Posterior vena cava (tissue), 2 donors: ENCODE measurements at places on chromosomes 3 and 15. TPM values are rescaled to one million over a fixed set of nuclear protein-coding genes. Genes with fewer than 3 reads are reported as not detected.
A peak's percentile ranks its signal among the peaks of the same experiment; 100 is the strongest.

GRCh38 chr3:122893282-122893681, 98.4 kb downstream of the SLC49A4 start:
- DNase-seq: no peak

DNA sequence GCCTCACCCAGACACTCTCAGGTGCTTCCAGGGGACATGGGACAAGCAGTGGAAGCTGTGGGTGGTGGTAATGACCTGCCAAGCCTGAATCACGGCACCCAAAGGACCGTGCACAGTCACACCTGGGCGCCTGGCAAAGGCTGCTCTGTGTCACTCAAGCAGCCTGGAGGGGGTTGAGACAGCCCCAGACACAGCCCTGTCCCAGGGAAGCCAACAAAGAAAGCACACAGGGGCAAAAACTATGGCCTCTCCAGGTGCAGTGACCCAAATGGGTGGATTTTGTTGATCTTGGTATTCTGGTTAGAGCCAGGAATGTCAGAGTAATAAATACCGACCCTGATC, 15.0 kb upstream of the OCA2 start:
- no peak for DNase-seq

- DNase-seq: peak; percentile 46
These were observed 17.7 kb downstream of the PRR23E start for GRCh38 chr3:127210654-127210943.

DNA sequence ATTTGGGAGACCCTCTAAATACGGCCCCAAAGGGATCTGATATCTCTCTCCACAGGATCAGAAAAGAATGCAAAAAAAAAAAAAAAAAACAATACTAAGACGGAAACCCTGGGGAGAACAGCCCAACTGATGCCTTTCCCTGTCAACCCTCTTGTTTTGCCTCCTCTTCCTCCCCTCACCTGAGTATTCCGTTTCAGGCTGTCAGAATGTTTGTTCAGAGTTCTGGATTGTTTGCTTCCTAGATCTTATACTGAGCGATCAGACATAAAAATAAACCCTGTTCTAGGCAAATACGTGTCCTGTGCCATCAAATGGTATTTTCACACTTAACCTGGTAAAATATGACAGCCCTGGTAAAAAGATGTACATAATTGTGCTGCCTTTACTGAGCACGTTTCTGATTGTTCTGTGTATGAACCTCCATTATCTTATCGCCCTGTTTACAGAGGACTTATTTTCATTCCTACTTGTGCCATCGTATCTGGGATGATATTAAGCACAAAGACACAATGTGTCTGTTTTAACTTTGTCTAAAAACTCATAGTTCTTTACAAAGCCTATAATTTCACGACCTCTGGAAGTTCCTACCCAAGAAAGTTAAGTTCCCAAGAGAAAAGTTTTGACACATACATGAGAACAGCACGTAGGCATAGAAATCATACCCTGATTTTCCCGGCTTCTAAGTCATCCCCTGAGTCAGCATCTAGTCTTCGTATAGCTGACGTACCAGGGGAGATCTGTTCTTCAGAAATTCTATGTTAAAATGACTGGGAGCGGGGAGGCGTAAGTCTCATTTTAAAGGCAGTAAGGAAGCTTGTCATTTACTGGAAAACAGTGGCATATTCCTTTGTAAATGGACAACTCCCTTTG, 856 bp downstream of the ZBTB38 start:
- no peak for DNase-seq

DNA sequence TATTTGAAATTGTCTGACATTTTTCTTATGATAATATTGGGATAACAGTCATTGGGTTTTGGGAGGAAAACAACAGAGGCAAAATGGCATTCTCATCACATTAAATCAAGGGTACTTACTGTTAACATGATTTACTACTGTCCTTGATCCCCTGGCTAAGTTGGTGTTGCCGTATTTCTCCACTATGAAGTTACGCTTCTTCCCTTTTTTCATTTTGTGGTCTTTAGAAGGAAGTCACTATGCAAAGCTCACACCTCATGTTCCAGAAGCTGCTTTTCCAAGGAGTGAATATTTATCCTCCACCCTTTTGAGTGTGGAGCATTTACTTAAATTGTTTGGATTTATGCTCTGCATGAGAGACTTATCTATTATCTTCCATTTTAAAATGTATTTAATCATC, 63.7 kb downstream of the ALCAM start:
- DNase-seq: no peak

DNA sequence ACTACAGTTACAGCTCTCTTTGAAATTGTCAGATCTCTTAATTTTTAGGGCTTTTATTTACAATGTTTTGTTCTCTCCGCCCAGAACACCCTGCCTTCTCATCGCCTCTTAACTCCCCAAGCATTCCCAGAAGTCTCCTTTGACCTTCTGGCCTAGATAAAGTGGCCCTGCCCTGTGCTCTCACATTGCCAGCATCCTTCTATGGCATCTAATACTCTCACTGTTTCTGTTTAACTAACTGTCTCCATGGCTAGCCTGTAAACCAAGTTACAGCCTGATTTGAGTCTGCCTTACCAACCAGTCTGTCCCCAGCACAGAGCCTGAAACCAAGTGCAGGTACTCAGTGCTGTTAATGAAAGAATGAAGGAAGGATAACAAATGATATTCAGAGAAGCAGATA, 19.9 kb downstream of the COL8A1 start:
- DNase-seq: no peak

DNA sequence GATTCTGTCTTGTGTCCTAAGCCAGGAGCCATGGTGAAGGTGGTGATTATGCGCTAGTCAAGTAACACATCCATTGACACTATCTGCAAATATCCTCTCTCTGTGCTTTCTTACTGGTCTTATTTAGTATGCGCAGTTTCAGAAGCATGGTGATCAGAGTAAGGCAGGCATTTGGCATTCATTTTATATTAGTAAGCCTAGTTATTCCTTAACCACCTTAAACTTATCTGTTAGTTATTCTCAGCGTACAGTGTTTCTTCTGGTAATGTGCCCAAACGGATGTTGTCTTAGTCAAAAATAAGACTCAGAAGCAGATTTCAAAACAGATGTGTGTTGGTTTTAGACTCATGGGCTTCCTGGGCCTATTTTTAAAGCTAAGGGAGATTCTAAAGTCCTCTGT, 329.2 kb downstream of the GRM7 start:
- no peak for DNase-seq

The ASB14 gene
- not detected for total RNA-seq

The CP gene
- total RNA-seq: 41.3 TPM

The ZNF662 gene
- 9.8 TPM for total RNA-seq

The ISY1 gene
- 21.1 TPM for total RNA-seq

The SOX14 gene
- not detected for total RNA-seq
